DMS79 treated with DMSO at 0.1 percent for 48 hours (cell line): ENCODE measurements at places on chromosomes 7 and 10.

DNA sequence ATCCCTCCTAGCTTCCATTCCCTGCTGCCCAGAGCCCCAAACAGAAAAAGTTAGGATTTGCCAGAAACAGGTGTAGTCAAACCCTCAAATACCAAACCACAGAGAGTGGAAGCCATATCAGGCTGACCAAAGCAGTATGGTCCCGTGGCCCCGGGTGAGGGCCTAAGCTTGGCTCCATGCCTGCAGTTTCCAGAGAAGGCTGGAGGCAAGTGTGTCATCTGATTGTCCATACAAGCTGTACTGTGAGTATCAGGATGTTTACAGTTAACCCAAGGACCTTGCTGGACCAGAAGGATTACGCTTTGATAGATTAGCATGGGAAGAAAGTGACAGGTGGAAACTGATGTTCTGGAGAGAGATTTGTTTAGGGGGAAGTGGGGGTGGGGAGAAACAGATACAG lies 96.3 kb downstream of the PRKAG2 start:
- DNase-seq = no peak

DNA sequence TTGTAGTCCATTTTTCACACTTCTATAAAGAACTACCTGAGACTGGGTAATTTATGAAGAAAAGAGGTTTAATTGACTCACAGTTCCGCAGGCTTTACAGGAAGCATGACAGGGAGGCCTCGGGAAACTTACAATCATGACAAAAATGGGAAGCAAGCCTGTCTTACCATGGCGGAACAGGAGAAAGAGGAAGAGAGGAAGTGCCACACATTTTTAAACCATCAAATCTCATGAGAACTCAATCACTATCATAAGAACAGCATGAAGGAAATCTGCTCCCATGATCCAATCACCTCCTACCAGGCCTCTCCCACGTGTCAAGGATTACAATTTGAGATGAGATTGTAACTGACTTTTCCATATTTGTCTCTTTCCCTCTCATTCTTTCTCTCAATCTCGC lies 9.3 kb upstream of the PNPLA8 start:
- DNase-seq = no peak

DNA sequence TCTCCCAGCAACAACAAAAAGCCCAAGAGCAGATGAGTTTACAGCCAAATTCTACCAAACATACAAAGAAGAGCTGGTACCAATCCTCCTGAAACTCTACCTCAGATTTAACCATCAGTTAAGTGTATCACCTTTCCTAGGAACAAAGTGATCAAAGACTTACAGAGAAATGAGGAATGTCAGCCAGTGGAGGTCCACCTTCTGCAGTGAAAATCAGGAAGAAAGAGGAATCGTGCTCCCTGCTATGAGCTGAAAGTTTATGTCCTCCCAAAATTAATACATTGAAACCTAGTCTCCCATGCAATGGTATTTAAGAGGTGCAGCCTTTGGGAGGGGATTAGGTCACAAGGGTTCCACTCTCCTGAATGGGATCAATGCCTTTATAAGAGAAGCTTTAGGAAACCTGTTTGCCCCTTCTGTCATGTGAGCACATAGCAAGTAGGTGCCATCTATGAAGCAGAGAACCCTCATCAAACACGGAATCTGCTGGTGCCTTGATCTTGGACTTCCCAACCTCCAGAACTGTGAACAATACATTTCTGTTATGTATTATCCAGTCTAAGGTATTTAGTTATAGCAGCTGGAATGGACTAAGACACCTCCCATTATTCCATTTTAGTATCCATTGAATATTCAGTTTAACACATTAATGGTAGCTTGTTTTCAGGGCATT lies 139.0 kb upstream of the FZD8 start:
- DNase-seq = no peak

DNA sequence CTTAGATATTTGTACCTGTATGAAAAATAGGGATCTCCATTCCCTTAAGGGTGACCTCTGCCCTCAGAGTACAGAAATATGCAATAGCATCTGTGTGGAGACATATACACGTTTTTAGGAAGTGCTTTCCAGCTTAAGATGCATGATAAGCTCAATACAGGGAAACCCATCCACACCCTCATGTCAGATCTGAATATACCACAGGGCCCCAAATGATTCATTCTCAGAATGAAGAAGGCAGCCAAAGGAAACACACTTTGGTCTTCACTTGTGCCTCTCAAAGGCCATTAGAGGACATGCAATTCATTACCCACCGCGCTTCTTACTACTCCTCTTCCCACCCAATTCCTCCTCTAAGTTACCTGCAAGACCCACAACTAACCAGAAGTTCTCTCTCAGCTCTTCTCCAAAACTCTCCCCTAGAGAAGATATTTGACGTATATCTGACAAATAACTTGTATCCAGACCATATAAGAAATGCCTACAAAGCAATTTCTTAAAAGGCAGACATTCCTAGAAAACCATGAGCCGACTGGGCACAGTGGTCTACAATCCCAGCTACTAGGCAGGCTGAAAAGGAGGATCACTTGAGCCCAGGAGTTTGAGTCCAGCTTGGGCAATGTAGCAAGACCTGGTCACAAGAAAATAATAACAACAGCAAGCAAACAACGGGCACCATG lies 103.0 kb downstream of the OAT start:
- no peak for DNase-seq

- DNase-seq = no peak
These were observed 2.3 kb upstream of the HOXA13 start for GRCh38 chr7:27202018-27202861.

- no peak for DNase-seq
These were observed 118.1 kb downstream of the INHBA start for GRCh38 chr7:41584746-41585145.

DNA sequence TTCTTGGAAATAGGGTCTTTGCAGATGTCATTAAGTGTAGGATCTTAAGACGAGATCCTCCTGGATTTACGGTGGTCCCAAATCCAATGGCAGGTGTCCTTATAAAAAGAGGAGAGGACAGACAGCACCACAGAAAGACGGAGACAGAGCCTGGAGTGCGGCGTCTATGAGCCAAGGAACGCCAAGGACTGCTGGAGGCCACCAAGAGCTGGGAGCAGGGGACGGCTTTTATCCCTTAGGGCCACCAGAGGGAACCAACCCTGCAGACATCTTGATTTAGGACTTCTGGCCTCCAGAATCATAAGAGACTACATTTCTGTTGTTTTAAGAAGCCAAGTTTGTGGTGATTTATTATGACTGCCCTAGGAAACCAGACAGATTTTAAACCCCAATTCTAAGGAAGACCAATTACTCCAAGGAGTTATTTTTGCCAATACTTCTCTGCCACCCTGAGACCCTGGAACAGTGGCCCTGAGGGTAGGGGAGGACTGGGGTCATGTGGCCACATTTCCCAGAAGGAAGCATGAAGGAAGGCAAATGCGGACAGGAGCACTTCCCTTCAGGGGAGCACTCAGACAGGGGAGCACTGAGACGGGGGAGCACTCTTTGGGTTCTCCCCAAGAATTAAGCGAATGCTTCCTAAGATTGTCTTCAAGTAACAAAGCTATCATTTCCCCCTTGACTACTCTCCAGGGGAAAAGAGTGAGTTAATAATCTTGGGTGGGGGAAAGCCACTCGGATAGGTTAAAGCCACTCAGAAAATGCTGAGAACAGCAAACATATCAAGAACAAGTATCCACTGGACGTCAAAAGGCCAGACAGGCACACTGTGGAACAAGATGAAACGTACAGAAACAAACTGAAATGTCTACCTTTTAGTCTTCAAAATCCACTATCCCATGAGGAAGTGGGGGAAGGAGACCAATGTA lies 67.5 kb downstream of the CHST15 start:
- DNase-seq = no peak

DNA sequence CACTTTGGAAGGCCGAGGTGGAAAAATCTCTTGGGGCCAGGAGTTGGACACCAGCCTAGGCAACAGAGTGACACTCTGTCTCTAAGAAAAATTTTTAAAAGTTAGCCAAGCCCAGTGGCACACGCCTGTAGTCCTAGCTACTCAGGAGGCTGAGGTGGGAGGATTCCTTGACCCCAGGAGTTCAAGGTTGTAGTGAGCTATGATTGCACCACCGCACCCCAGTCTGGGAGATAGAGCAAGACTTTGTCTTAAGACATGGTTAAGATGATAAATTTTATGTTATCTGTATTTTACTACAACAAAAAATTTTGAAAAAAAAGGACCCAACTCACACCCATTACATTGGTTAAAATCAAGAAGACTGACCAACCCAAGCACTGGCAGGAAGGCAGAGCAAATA lies 44.4 kb upstream of the SMARCD3 start:
- DNase-seq = no peak

DNA sequence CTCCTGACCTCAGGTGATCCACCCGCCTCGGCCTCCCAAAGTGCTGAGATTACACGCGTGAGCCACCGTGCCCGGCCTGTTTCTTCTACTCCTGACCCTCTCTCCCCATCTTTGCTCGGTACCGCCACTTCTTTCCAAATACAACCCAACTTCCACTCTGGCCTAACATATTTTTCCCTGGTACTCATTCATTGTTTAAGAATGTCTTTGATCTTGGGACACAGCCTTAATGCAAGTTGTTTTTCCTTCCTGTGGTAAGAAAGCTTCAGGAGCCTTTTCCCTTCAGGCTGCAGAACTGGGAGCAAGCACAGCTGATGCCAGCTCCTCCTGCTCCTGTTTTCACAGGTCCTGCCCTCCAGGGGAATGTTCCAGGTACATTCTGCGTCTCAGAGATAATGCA lies 13.7 kb downstream of the CALML3 start:
- DNase-seq = no peak

DNA sequence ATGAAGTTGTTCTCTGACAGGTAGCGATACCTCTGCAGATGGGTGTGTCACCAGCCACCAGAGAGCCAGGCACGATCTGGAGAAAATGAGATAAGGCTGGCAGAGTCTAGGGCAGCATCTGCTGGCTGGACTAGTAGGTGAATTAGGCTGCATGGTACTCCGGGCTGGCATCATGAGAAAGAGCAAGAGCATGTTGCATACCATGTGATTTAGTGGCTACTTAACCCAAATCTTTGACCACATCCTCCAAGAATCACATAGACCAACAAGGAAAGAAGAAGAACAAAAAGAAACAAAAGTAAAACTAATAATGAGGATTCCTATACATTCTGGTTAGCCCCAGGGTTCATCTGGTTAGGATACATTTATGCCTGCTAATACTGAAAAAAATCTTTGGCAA lies 23.4 kb upstream of the FAM170B start:
- no peak for DNase-seq

DNA sequence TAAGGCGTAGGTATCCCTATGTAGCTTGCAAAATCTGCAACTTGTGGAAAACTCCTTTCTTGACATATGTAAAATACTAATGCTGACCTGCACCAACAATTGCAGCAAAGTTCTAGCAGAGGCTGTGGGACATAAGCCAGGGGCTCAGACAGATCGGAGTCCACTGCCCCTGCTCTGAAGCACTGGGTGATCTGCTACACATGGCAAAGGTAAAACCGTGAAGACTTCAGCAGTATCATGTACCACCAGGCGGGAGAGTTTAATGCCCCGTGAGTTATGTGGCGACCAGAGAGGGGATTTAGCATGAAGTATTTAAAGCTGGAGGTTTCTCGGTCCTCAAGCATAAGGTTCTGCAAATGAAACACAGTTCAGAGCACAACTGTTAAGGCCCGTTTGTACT lies 76.4 kb downstream of the ABCC2 start:
- no peak for DNase-seq

DNA sequence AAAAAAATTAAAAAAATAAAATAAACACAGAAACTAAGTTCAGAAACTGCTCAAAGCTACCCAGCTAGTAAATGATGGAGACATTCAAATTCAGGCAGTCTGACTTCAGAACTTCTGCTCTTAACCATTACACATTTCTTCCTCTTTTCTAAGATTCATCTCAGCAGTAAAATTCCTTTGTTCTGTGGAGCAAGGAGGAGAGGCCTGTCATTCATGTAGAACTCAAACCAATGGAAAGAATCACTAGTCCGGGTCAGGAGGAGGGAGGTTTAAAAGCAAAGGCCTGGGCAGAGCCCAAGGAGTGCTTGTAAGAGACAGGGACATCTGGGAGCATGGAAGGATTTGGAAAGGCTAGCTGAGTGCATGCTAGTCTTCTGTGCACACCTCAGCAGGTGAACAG lies 37.9 kb upstream of the DNAJB12 start:
- no peak for DNase-seq

GRCh38 chr10:125123476-125124114 lies 36.8 kb downstream of the CTBP2 start:
- peak; percentile 39 for DNase-seq

DNA sequence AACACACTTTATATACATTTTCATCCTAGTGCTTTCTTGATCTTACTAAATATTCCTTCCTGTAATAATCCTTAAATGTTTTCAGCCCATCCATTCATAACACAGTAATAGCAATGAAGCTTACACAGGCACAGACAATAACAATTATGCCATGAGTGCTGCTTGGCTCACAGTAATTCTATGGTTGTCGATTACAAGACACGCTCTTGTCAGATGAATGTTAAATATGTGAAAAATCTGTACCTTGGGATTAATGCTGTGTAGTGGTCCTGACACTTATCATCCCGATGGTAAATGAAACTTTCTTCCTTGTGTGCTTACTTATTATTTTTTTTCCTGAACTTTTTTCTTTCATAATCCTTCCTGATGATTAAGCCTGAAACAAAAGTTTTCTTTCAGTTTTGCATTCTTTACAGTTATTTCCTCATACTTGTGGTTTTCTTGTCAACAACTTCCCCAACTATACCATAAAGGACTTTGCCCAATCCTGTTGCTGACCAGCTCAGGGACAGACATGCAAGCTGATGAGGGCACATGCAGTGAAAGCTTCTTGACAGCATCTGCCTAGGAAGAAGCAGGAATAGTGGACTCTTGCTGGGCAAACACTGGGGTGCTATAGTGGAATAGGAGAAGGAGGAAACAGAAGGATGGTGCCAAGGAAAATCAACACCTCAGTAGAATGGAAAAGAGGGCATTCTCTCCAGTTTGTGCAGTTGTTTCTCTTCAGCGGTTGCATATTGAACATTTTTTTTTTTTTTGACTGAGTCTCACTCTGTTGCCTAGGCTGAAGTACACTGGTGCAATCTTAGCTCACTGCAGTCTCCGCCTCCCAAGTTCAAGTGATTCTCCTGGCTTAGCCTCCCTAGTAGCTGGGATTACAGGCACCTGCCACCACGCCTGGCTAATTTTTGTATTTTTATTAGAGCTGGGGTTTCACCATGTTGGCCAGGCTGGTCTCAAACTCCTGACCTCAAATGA lies 6.7 kb upstream of the MGAM2 start:
- DNase-seq = no peak

- DNase-seq = peak; percentile 1
These were observed 61.1 kb downstream of the JCAD start for GRCh38 chr10:29998142-29998808.

DNA sequence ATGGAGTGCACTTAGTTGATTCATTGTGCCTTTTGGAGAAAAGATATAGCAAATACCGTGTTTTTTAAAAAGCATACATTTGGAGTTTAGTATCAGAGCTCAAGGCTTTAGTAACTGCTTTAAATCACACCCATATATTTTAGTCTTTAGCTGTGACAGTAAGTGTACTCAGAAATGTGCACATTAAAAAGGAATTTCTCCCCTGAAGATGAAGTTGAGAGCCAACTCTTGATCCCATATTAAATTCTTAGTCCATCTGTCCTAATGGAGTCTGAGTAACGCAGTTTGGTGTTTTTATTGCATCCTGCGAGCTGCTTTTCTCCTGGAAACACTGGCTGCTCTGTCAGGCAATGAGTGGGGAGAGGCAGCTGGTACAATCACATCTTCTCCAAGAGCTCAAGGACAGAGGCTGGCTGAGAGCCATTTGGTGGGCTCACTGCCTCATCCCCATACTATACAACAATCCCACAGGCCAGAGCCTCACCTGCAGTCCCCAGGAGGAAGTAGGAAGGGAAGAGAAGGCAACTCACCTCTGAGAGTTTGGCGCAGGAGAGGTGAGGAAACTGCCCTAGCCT lies 473.6 kb upstream of the C7orf33 start:
- no peak for DNase-seq
